GM20000 (cell line): ENCODE measurements at places on chromosomes 1 and 21.

GRCh38 chr1:193458628-193459027 lies 272.2 kb upstream of the B3GALT2 start:
- no peak for DNase-seq

- no peak for DNase-seq
Observed at GRCh38 chr1:61490924-61491323, 234.0 kb downstream of the TM2D1 start.

- no peak for DNase-seq
Observed at GRCh38 chr1:221630236-221630635, 111.7 kb downstream of the DUSP10 start.

DNA sequence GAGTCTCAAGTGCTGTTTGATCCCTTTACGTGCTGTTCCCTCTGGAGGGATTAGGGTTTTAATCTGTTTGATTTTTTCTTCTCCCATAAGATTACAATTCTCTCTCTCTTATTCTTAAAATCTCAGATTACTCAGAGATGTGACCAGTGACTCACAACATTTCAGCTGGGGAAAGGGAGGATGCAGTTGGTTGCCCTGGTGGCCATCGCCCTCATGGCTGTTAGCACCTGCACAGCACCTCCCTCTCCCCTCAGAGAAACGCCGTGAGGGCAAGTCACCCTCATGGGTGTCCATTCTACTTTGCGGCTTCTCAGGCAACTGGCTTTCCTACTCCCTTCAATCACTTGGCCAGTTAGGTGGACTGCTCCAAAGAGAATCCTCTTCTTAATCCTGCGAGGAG lies 42.4 kb upstream of the KCNA3 start:
- DNase-seq, result no peak

DNA sequence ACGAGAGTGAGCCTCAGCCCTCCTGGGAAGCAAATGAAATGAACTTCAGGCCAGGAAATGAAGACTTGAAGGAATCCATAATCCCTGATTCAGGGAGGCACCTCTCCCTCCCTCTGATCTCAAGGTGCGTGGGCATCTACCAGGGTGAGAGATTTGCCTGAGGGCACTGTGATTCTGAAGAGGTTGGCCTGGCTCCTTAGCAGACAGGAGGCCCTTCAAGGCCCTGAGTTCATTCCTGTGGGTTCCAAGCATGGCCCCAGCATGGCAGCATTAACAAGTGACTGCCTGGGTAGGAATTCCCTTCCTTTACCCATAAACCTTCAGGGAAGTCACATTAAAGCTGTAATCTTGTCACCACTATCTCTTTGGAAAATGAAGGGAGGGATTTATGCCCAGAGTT lies 29.8 kb upstream of the IFNGR2 start:
- no peak for DNase-seq

DNA sequence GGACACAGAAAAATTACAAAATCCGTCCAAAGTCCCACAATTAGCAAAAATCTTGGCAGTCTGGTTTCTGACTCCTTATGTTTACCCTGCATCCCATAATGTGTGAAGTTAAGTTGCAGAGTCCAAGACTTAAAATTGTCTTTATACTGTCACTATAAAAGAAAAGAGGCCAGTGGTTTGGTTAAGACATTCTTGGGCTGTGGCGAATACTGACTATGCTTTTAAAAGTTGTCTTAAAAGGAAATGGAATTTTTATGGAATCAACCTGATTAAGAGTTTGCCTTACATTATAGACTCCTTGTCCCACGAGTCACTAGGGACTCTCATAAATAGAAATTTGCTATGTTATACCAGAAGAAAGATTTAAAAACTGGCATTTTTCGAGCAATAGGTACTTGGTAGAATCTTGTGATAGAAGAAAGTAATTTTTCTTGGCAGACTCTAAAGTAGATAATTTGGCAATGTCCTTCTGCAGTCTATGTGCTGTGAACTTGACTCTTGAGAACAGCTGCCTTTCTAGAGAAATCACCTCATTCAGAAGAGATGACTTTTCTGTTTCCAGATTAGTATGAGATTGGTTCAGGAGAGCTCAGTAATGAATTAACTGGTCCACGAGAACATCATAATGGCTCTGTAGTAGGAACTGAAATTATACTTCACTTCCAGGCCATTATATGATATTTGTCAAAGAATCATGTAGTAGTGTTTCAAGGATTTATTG lies 31.8 kb downstream of the NTNG1 start:
- DNase-seq, result no peak

DNA sequence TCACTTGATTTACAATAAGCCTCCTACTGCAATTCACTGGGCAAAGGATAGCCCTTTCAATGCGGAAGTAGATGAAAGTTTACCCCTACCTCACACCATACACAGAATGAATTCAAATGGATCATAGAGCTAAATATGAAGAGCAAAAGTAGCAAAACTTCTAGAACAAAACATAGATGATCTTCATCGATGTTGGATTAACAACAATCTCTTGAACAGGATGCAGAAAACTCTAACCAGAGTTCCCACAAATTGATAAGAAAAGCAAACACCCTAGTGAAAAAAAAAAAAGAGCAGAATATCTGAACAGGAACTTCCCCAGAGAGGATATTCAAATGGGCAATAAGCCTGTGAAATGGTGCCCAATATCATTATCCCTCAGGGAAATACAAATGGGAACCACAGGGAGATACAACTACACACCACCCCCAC lies 1.9 kb upstream of the UBASH3A start:
- no peak for DNase-seq

- DNase-seq, result no peak
Observed at GRCh38 chr1:221772117-221772516, 30.2 kb upstream of the DUSP10 start.

- no peak for DNase-seq
Observed at GRCh38 chr1:38287036-38287435, 240.4 kb upstream of the POU3F1 start.

DNA sequence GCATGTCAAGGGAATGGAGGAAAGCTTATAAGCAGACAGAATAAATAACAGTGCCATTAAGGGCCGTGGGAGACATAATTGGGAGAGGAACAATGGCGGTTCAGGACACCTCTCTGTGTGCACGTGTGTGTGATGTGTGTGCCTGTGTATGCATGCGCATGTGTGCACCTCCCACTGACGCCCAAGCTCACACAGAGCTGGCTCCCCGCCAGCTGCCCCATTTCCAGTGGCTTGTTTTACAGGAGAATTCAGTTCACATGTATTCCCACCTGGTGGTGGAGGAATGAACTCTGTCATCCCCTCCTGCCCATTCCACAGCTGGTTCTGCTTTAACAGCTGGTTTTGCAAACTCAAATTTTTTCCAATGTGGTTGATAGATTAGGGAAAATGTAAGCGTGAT lies 262.2 kb downstream of the AJAP1 start:
- DNase-seq, result no peak
